ENCODE measurements at places on chromosomes 4 and X.

DNA sequence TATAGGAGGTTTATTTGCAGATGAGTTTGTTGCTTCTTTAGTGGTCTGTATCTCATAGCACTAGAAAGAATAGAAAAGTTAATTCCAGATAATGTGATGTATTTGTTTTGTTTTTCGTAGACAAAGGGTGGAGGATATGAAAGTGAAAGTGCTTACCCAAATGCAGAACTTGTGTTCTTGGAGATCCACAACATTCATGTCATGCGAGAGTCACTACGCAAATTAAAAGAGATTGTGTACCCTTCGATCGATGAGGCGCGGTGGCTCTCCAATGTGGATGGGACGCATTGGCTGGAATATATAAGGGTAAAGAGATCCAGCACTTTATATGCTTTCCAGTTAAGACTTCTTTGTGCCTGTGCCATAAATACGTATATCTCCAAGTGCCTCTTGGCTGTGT is 43.3 kb downstream of the MTMR1 start:
- no peak for DNase-seq

- no peak for DNase-seq
Measured at GRCh38 chr4:137389911-137390520, 142.3 kb downstream of the PCDH18 start.

DNA sequence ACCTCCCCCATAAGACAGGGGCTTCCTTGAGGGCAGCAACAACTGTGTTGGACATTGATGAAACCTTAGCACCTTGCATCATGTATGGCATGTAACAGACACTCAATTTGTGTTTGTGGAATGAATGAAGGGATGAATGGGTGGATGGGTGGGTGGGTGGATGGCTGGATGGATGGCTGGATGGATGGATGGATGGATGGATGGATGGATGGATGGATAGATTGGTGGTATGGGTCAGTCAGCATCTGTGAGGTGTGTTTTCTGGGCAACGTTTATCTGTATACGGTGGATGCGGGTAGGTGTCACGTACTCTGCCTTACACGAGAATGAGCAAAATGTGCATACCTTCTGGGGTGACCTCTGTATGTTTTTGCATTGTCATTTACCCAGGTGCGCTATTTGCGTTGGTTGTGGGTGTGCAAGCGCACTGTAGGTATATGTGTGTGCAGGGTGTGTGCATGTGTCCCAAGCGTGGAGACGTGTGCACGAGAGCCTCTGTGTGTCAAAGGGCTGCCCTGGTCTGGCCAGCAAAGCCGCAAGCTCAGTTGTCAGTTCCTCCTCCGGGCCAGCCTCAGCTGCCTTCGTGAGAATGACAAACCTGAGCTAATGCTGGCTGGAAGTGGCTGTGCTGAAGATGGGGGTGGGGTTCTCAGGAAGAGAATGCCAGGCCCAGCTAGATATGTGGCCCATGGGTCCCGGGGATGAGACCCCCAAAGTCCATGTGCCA is 26.5 kb downstream of the ELF4 start:
- no peak for DNase-seq

DNA sequence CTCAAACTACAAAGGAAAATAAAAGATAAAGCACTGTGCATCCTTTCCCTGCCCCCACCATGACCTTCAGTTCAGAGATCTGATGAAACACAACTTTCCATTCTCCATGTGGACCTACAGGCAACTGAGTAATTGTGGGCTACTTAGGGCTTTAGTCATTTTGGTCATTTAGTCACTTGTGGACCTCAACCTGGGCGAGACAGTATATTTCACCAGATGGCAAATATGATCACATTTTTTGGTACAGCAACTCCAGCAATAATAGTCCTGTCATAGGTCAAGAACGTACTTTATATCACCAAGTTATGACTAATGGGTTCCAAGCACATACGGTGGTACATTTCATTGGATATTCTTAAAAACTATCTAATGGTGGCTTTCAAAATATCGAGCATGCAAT is 141.2 kb downstream of the PDGFC start:
- DNase-seq: no peak

GRCh38 chr4:175504318-175504717 is 307.7 kb downstream of the GPM6A start:
- no peak for DNase-seq

DNA sequence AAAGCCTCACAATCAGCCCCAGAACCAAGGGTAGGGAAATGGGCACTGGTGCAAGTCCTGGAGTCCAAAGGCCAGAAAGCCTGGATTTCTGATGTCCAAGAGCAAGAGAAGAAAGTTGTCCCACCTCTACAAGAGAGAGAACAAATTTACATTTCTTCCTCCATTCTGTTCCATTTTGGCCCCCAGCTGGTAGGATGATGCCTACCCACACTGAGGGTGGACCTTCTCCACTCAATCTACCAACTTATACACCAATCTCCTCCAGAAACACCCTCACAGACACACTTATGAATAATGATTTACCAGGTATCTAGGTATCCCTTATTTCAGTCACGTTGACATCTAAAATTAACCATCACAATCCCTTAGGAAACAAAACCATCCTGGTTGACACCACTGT is 367.8 kb upstream of the GRIA3 start:
- no peak for DNase-seq

All from T follicular helper cell (primary cell).